Kasumi-1 (cell line): ENCODE measurements at places on chromosomes 1 and 21.

- no peak for DNase-seq
These were observed 26.8 kb downstream of the TP73 start for GRCh38 chr1:3679098-3679555.

DNA sequence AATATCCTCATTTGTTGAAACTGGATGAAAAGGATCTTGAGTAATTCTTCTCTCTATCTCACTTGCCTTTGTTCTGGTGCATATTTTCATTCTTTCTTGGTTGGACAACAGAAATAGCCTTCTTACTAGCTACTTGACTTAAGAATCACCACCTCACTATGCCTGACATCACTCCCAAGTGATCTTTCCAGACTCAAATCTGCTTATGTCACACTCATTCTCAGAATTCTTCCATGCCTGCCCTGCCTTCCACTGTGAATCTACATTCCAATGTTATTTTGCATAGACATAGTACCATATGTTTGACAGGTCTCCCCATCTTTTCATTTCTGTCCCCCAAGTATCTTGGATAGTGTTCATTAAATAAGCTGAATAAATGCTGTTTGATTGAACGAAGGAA, 78.5 kb upstream of the DPYD start:
- DNase-seq = no peak

DNA sequence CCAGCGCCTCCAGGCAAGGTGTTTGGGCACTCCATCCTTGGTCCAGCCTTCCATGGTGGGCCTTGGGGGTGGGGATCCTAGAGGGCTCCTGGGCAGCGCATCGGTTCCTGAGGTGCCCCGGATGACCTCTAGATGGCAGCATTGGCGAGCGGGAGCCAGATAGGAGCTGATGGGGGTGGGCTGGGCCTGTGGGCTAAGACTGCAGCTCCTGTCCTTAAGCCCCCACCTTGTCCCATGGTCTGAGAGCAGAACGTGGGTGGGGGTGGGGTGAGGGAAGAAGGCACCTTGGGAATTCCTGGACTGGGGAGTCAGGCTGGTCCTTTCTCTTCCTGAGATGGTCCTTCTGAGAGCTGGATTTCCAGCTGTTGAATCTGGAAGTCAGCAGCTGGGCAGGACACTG, 93.4 kb upstream of the CSF3R start:
- DNase-seq = peak; percentile 23

- peak; percentile 22 for DNase-seq
These were observed 19.3 kb downstream of the TTC39A start for GRCh38 chr1:51310871-51311613.

- DNase-seq = no peak
These were observed 59.5 kb downstream of the RIPK4 start for GRCh38 chr21:41707231-41707959.
